ENCODE measurements at places on chromosomes 5 and 9.

GRCh38 chr5:117888688-117889087, 1099.7 kb downstream of the DTWD2 start:
- DNase-seq, result no peak

DNA sequence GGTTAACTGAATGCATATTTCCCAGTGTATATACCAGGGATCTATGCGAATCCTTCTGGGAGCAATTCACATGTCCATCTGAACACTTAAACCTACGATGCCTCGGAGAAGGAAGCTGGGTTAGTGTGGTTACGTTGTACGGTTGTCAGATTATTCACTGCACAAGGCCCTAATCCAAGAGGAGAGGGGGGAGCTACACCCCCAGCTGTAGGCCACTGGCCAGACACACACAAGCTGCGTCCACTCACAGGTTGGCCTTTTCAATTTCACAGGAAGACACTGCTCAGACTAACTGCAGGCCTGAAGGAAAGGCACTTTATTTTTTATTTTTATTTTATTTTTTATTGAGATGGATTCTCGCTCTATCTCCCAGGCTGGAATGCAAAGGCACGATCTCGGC, 184.5 kb upstream of the GNA14 start:
- DNase-seq, result no peak

DNA sequence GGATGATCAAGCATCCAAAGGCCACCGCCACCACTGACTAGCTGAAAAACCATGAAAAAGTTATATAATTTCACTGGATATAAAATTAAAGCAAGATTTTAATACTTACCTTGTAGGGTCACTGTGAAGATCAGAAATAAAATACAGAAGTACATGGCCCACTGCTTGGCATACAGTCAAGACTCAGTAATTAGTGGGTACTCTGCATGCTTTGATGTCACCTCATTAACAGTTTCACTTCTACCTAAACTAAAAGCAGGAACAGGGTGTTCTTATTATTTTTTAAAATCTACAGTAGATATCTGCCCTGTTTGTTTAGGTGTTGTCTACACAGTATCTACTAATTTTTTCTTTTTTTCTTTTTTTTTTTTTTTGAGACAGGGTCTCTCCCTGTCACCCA, 66.4 kb downstream of the NFIB start:
- no peak for DNase-seq

GRCh38 chr5:130102375-130102774, 198.1 kb downstream of the CHSY3 start:
- DNase-seq, result no peak

GRCh38 chr5:74838262-74838661, 27.9 kb downstream of the FAM169A start:
- DNase-seq, result no peak

- no peak for DNase-seq
Observed at GRCh38 chr5:80820685-80821084, 139.5 kb upstream of the RASGRF2 start.

DNA sequence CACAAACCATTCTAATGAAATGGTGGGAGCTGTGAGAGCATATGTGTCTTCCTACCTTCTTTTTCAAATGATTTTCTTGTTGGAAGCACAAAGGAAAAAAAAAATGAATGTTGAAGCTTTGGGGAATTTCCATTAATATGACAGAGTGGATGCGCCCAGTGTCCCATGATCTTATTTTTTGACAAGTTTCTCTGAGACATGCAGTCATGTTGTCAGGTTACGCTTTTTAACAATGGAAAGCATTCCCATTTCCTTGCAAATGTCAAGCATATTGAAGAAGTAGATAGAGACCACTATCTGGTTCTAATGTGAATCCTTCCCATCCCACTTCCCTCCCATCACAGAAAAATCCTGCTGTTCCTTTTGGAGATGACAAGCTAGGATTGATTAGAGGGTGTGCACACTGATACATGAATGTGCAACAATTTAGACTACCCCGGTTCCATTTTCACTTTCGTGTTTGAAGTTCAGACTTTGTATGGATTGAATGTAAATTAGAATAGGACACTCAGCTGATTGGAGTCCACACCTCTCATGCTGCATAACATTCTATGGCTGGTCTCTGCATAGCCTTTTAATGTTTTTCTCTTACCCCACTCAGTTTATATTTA, 919.4 kb downstream of the TLE4 start:
- DNase-seq, result no peak

- DNase-seq, result no peak
Observed at GRCh38 chr5:167294882-167295680, 996.4 kb upstream of the WWC1 start.

GRCh38 chr5:151476016-151476415, 28.6 kb downstream of the SLC36A1 start:
- DNase-seq, result no peak

DNA sequence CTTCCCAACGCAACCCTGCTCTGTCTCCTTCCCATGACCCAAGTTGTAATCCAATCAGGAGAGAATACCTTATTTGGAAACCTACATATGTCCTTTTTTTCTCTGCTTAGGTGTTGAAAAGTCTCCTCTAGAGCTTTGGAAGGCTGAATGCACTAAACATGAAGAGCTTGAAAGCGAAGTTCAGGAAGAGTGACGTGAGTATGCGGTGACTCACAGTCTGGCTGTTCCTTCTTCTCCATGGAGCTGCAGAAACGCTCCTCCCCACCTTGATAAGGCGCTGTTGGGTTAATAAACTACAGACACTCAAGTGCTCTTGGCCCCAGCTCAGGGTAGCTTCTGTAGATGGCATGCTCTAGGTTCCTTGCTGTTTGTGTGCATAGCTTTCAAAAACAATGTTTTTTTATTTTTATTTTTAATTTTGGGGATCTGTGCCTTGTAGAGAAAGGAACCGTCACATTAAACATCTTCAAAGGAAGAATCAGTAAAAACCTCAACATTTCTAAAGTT, 30.7 kb downstream of the RAI14 start:
- DNase-seq, result no peak

- DNase-seq, result no peak
Observed at GRCh38 chr9:78694974-78695373, 398.0 kb downstream of the PSAT1 start.

- DNase-seq, result no peak
Observed at GRCh38 chr5:36382890-36383289, 81.2 kb upstream of the RANBP3L start.

DNA sequence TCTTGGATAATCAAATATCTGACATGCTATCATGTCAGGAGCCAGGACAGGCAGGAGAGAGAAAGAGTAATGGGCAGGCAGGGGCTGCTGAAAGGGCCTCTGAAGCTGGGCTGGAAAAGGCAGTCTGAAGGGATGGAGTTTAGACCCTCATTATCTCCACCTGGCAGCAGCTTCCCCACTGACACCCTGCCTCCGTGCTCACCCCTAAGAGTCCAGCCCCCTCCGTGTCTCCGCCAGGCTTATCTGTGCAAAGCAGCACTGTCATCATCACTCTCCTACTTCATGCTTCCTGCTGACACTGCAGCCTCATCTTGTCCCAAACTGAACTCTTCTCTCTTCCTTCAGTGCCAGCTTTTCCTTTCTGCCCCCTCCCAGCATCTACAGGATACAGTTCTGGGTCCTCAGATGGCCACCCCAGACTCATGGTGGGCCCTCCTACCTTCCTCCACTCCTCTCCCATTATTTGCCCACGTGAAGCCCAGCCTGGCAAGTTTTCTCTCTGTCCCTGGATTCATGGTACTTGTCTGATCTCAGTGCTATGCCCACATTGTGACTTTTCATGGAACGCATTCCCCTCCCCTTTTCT, 70.9 kb upstream of the KLF9 start:
- DNase-seq, result no peak

DNA sequence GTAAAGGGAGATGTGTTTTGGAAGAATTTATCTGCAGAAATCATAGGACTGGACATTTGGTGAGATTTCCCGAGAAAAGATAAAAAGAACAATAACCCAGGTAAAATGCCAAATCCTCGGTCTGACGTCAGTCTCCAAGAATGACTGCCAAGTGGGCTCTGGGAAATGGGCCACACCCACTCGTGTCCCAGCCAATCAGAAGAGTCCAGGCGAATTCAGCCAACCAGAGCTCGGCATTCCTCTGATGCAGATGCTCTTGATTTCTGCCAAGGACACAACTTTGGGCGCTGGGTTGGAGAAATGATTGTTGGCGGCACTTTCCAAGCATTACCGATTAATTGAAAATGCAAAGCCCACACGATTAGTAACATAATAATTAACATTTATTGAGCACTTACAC, 73.3 kb downstream of the FGF18 start:
- no peak for DNase-seq

GRCh38 chr5:140293091-140293848, 9.6 kb downstream of the PFDN1 start:
- DNase-seq, result no peak

GRCh38 chr9:129235931-129236331, 57.9 kb upstream of the IER5L start:
- DNase-seq, result no peak

- DNase-seq, result no peak
Observed at GRCh38 chr9:37968228-37968701, 64.3 kb upstream of the SLC25A51 start.

GRCh38 chr9:114787214-114787613, 18.6 kb downstream of the TNFSF15 start:
- no peak for DNase-seq

GRCh38 chr9:115882911-115883310, 270.7 kb upstream of the PAPPA start:
- DNase-seq, result no peak

DNA sequence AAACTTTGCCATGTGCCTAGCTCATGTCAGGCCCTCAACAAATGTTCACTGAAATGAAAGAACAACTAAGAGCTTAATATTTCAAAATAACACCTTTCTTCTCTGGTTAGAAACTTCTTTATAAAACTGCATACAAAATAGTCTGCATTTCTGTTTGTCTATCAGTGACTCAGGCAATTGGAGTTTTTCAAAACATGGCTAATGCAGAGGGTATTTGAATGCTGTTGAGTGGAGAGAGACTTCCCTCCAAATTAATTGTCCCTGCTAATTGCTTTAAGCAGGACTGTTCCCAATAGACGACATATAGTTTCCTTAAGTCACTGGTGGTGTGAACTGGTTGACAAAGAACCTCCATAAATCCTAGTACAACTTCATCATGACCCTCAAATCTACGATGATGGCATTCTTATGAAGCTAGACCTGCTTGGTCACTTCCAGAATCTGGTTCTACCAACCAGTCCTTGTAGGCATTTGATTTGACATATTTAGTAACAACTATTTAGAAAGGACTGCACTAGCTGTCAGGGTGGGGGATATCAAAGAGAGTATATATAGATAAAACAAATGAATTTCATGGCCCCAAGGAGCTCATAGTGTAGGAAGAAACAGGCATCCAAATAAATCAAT, 84.5 kb downstream of the PRLR start:
- DNase-seq, result no peak

GRCh38 chr9:3993773-3994172, 306.1 kb downstream of the GLIS3 start:
- DNase-seq, result no peak

DNA sequence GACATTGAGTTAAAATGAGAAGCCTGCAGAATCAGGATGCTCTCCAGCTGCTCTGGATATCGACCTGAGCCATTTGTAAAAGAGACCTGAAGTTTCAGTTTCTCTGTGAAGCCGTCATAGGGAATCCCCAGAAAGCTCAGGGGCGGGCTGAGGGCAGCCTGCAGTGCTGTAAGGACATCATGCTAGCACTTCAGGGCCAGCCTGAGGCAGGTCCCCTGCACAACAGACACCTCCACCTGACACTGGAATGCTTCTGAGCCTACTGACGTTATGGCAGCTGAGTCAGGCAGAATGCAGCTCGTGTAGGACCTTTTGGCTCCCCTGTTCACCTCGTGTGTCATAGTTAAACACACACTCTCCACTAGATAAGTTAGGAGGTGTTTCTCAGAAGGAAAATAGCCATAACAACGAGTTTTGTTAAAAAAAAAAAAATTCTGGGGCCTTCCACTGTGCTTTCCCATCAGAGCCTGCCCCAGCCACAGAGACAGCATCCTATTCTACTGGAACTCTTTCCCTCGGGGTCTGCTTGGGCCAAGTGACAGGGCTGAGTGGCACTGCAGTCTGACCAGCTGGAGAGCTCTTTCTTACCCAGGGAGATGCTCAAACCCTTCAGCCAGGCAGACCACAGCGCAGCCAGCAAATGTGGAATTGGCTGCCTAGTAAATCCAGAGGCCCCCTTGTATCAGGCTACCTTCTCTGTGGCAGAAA, 354.9 kb downstream of the DIRAS2 start:
- DNase-seq, result no peak

- DNase-seq, result no peak
Observed at GRCh38 chr5:30765227-30765626, 428.3 kb upstream of the CDH6 start.

GRCh38 chr9:73919712-73920111, 577.4 kb upstream of the RORB start:
- DNase-seq, result no peak

GRCh38 chr5:134568761-134569695, 43.6 kb downstream of the JADE2 start:
- DNase-seq, result no peak

DNA sequence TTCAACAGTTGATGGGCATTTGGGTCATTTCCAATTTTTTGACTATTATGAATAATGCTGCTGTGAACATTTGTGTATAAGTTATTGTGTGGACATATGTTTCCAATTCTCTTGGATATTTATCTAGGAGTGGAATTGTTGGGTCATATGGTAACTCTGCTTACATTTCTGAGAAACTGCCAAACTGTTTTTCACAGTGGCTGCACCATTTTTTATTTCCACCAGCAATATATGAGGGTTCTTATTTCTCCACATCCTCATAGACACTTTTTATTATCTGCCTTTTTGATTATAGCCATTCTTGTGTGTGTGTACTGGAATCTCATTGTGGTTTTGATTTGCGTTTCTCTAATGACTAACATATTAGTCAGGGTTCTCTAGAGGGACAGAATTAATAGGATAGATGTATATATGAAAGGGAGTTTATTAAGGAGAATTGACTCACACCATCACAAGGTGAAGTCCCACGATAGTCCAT, 14.7 kb upstream of the MED27 start:
- DNase-seq, result no peak

- DNase-seq, result no peak
Observed at GRCh38 chr5:144117412-144117811, 53.0 kb downstream of the YIPF5 start.

- DNase-seq, result no peak
Observed at GRCh38 chr5:88952344-88952743, 69.4 kb upstream of the MEF2C start.

DNA sequence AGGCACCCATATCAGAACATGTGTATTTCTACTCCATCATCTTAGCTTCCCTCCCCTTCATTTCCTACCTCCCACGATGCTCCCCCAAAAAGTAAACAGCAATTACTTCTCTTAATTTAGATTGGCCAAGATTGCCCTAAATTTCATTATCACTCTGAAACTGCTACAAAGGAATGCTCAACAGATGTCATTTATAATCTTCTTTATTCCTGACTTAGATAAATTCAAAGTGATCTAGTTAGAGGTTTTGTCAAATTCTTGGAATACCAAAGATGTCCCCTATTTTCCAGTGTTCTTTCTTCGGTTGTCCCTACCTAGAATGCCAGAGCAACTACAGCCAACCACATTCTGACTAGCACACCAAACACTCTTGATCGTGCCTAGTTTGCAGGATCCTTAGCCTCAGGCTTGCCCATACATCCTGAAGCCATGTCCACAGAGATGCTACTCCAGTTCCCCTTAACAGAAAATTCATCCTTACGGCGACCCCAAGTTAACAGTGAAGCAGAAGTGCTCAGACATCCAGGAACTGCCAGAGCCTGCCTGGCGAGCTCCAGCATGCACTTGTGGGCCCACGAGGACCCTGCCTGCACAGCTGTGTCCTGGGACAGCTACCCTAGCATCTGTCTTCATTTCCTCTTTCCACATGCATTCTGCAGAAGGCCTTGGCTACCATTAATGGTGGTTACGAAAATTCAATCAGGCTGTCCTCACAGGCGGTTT, 31.6 kb downstream of the DAP start:
- DNase-seq, result no peak

GRCh38 chr5:26492906-26493459, 545.4 kb downstream of the CDH9 start:
- DNase-seq, result no peak
